Smooth muscle cell of the brain vasculature (primary cell): ENCODE measurements at places on chromosomes 3 and 15.

GRCh38 chr3:187017511-187018230 lies 87.3 kb downstream of the ST6GAL1 start:
- DNase-seq: no peak

DNA sequence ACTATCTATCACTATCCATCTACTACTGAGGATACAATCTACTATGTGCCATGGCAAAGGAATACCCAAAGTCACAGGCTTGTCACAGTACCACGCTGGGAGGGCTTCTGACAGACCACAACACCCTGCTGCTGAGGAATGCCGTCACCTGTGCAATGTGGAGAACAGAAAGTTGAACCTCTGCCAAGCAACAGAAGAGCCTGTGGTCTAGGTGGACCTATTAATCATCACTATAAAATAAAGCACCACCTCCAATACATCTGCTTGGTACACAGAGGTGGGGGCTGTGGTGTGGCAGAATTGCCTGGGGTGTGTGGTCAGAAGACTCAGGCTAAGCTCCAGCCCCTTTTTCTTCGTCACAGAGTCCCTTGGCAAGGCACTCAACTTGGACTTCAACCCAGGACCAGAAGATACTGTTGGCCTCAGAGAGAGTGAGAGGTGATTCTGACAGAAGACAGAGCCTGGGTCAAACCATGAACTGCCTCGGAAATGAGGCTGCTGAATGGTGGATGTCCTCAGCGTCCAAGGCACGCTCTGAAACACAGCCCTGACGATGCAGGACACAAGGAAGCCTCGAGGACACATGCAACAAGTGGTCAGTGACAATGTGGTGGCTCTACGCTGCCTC lies 189.4 kb upstream of the CHRNA7 start:
- no peak for DNase-seq

DNA sequence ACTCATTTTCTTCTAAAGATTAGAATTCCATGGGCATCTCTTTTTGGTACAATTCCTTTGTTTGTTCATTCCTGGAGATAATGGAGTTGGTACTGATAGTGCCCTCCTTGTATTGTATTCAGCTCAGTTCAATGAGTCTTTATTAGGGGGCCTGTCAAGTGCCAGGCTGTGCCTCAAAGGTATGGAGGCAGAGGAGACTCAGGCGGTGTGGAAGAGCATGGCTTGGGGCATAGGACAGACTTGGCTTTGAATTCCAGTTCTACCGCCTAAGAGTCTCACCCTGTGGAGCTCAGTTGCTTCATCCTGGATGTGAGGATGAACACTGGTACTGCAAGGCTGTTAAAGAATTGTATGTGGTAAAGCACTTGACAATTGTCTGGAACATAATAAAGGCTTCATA lies 196.6 kb upstream of the IL12A start:
- no peak for DNase-seq

GRCh38 chr3:156594219-156594683 lies 39.3 kb upstream of the SSR3 start:
- no peak for DNase-seq

GRCh38 chr3:48617559-48617958 lies 4.0 kb downstream of the TMEM89 start:
- no peak for DNase-seq

DNA sequence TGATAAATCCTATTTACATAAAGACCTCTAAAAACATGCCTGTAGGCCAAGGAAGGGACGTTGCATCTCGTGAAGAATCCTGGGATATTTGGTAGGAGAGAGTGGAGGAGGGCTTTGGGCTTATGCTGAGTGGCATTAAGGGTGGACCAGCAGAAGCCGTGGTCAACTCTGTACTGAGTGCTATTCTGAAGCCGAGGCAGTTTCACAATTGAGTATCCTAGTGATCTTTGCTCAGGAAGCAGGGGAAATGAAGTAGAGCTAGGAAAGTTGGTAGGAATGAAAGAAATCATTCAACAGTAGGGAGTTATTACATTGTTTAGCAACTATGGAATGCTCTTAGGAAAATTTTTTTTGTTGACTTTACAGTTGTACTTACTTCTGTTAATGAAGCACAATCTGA lies 24.2 kb downstream of the MCTP2 start:
- DNase-seq: no peak

DNA sequence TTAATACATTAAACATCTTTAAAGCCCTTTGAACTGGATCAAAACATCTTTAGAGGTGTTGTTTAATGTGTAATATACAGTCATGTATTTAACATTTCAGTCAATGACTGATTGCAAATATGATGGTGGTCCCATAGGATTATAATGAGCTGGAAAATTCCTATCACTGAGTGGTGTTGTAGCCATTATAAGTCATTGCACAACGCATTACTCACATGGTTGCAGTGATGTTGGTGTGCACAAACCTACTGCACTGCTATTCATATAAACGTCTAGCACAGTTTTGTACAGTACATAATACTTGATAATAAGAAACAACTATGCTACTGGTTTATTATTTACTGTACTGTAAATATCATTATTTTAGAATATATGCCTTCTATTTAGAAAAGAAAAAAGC lies 75.6 kb downstream of the DTWD1 start:
- no peak for DNase-seq

DNA sequence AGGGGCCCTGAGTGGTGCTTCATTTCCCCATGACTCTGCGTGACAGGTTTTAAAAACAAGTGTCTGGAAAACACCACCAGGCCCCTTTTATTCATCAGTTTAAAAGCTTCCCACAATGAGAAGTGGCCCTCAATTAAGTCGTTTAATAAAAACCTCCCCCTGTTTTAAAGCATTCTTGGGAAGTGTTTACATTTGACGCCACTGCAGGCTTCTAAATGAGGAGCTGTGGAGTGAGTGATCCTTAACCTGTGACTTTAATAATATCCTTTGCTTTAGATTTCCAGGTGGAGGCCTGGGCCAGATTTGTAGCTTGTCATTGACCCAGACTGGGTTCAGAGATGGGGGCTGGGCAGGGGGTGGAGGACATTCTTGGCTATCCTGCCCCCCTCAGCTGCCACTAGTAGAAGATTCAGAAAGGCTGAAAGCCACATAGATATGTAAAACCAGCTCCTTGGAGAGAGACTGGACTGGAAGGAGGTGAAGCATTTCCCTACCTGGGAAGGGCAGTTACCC lies 11.3 kb downstream of the CGNL1 start:
- no peak for DNase-seq

DNA sequence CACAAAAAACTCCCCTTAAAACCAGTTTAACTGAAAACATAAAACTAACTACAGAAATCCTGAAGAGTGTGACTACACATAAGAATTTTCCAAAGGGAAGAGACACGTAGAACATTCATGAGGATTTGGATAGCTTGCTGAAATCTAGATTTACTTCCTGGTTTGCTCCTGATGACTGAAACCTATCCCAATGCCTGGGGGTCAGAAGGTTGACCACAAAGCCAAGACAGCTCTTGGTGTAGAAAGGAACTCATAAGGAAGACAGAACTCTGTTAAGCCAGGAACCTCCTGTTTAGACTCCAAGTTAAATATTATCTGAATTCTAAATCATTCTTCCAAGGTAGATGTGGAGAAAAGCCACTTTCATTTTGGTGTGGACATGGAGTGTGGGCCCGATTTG lies 92.8 kb downstream of the TFG start:
- no peak for DNase-seq

- no peak for DNase-seq
Observed at GRCh38 chr3:58135712-58136543, 74.8 kb downstream of the DNASE1L3 start.

GRCh38 chr15:100727291-100727851 lies 125.0 kb downstream of the ASB7 start:
- DNase-seq: no peak

DNA sequence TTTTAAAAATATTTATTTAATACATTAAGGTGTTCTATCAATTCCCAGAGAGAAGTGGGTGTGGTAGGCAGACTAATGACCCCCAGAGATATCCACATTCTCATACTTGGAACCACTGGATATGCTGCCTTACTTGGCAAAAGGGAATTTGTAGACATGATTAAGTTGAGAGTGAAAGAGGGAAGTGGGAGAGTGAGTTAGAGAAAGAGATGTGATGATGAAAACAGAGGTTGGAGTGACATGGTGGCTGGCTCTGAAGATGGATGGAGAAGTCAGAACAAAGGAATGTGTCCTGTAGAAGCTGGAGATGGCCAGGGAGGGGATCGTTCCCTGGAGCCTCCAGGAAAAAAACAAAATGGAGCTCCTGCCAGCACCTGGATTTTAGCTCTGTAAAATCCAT lies 32.0 kb downstream of the TNFAIP8L3 start:
- DNase-seq: no peak

GRCh38 chr3:45409369-45409768 lies 21.0 kb downstream of the LARS2 start:
- DNase-seq: no peak

DNA sequence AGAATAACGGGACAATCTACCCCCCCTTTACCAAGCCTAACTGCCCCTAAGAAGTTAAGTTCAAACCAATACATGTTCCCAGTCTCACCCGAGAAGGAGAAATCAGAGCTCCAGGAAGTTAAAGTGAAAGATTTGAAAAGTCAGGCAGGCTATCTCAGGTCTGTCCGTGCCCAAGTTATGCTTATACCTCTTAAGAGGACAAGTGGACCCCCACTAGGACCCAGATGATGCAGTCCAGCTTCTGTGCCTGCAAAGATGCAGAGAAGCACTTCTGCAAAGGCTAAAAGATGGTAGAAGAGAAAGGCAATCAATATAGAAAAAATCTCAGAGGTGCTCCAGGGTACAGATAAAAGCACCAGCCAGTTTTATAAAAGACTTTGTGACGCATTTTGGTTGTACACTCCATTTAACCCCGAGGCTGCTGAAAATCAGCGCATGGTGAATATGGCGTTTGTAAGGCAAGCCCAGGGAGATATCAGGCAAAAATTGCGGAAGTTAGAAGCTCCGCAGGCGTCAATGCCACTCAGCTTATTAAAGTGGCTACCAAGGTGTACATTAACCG lies 9.8 kb upstream of the SLC9C1 start:
- DNase-seq: no peak

DNA sequence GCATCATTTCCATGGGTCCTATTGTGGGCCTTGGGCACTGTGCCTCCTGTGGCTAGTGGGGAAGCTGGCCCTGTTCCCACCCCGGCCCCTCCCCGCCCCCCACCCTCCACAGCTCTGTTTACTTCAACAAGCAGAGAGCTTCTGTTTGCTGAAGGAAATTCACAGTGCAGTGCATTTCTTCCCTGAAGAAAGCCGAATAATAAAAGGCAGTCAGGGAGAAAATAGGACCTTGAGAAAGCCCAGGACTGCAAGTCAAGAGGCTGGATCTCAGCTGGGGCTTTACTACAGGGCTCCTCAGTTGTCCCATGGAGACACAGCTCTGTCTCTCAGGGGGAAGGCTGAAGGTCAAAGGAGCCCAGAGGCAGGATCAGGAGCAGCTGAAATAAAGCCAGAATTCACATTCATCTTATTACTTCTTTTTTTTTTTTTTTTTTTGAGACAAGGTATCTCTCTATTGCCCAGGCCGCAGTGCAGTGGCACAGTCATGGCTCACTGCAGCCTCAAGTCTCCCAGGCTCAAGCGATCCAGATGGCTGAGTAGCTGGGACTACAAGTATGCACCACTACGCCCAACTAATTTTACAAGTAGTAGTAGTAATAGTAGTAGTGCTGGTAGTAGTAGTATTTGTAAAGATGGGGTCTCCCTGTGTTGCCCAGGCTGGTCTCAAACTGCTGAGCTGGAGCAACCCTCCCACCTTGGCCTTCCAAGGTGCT lies 33.0 kb upstream of the LACTB start:
- no peak for DNase-seq

- no peak for DNase-seq
Observed at GRCh38 chr3:50696276-50696675, 21.5 kb downstream of the DOCK3 start.

GRCh38 chr3:20810555-20810954 lies 624.5 kb upstream of the SGO1 start:
- no peak for DNase-seq

DNA sequence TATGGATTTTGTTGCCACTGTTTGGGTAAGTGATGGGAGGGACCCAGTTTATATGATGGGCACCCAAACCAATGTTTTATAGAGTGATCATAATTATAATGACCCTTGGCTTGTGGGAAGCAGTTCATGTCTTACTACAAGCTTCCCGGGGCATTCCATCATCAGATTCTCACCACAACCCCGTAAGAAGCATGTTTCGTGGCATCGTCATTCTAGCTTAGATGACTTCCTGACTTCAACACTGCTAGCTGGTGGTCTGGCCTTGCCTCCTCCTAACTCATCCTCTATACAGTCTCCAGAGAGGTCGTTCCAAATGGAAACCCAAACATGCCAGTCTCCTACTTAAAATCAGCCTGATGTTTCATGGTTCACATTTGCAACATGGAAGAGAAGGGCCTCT lies 226.9 kb downstream of the ADAMTS9 start:
- DNase-seq: no peak

DNA sequence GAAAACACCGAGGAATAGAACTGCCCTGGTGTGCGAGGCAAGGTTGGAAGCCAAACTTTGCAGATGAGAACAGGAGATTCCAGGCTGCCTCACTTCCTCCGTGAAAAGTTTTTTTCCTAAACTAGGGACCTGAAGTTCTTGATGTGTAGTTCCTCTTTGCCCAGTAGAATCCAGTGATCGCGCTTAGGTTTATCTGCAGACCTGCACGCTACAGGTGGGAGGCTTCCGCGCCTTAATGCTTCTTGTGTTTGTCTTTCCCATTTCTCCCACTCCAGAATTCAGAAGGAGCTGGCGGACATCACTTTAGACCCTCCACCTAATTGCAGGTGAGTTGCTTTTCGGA lies 5.4 kb downstream of the UBE2E1 start:
- DNase-seq: no peak

GRCh38 chr15:42502477-42502876 lies 7.0 kb downstream of the SNAP23 start:
- DNase-seq: no peak
